Stimulated activated naive CD8-positive, alpha-beta T cell treated with anti-CD3 and anti-CD28 coated beads, Interleukin-15, Interleukin-2, amounts not matched to agents 100 U/mL and 50 U/mL, for 24 hours (primary cell): ENCODE measurements at places on chromosomes 6 and 20.

- DNase-seq, result no peak
Observed at GRCh38 chr20:40683221-40683893, 5.7 kb downstream of the MAFB start.

DNA sequence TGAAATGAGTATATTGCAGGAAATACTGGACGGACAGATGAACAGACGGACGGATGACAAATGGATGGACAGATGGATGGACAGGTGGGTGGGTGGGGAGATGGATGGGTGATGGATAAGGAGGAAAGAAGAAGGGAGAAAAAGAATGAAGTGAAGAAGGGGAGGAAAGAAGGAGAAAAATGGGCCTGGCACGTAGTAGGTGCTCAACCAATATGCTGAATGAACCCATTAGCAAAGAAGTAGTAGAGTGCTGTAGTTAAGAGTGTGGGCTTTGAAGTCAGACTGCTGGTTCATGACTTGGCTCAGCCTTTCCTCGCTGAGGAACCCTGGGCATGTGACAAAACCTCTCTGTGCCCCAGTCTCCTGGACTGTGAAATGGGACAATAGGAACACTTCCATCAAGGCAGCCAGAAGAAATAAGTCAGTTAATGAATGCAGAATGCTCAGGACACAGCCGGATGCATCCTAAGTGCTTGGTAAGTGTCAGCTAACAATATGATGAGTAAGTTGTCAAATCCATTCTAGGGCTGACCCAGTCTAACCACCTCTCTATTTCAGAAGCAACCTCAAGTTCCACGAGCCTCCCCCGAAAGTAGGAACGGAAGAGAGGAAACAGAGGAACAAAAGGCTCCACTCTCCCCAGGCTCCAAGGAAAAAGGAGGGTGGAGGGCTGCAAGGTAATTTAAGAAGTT lies 37.9 kb downstream of the PREX1 start:
- no peak for DNase-seq

- peak; percentile 51 for DNase-seq
Observed at GRCh38 chr20:32582659-32583580, 2.2 kb downstream of the NOL4L start.

DNA sequence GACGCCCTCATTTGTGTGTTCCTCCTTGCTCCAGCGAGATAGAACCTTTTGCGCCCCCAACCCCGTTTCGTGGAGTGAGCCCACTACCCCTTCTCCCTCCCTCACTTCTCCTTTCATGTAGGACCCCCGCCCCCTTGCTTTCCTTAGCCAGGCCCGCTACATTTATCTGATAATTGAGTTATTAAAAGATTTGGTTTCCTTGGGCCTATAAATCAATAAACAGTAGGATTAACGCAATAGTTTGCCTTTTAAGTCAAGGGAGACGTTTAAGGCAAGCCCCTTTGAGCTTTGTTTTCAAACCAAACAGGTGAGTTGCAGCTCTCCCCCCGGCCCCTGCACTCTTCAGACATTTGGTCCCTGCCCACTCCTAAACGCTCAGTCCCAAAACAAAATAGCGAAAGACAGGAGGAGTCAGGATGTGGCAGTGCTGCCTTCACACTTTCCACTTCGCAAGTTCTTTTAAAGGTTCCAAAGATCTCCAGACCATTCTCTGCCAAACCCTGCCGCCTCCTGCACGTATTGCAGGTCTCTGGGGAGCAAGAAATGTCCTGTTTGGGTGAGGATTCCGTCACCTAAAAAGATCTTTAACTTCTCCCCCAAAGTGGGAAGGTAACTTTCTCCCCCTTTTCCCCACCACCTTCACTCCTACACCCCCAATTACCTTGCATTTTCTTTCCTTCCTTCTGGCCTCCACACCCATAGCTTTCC lies 27.6 kb downstream of the TFAP2B start:
- no peak for DNase-seq

DNA sequence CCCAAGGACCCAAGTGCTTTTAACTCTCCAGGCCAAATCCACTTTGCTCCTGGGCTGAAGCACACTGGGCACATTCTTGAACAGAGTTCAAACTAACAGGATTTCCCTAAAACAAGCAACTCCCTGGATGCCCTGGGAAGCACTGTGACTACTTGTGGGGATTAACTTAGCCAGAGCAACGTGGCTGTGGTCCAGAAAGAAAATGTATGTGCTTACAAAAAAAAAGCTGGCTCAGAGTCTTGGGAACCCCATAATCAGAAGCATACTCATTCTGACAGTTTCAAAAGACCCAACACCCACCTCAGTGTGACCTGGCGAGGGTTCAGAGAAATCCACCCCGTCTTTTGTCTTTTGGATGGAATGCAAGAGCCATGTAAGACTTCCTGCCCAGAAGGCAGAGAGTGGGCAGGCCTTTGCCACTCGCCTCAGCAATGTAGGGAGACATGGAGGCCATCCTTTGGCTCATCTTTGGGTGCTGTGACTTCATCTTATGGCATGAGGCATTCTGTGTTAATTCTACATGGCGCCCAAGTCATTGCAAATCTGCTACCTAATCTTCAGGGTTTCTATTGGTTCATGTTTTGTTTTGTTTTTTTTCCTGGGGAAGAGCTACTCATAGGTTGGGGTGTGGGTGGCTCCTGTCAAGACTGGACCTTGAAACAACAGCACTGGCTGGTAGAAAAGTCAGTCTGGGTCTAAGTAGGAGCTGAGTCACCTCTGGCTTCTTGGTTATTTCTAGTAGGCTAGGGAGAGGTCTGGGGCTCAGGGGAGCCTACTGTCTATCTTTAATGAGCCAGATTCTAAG lies 248.6 kb upstream of the SUPT3H start:
- DNase-seq, result peak; percentile 32

- DNase-seq, result no peak
Observed at GRCh38 chr6:31967926-31968320, 4.0 kb downstream of the DXO start.

- DNase-seq, result peak; percentile 25
Observed at GRCh38 chr20:20237093-20237959, 130.6 kb upstream of the INSM1 start.

GRCh38 chr20:9478771-9479170 lies 35.6 kb upstream of the LAMP5 start:
- no peak for DNase-seq

- DNase-seq, result no peak
Observed at GRCh38 chr6:57324538-57324937, 7.1 kb downstream of the PRIM2 start.

GRCh38 chr6:168242940-168243225 lies 76.7 kb downstream of the DACT2 start:
- DNase-seq, result no peak

GRCh38 chr6:1335367-1336037 lies 23.6 kb downstream of the FOXQ1 start:
- DNase-seq, result no peak

DNA sequence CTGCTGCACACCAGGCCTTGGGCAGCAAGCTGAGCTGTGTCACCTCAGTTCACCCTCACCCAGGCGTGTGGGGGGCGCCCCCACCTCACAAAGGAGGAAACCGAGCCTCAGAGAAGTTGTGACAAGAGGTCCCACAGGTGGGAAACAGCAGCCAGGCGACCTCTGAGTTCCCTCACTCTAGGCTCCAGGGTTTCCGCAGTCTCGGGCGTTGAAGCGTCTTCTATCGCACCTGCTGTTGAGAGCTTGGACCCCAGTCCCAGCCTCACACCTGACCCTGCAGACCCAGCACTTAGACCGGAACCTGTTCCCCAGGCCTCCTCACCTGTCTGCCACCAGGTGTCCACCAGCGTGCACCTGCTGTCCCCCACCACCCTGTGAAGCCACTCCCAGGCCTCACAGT lies 22.3 kb upstream of the APMAP start:
- DNase-seq, result no peak

- DNase-seq, result no peak
Observed at GRCh38 chr6:168410035-168410434, 30.9 kb upstream of the SMOC2 start.

- no peak for DNase-seq
Observed at GRCh38 chr6:3946778-3947177, 97.6 kb downstream of the FAM50B start.

- no peak for DNase-seq
Observed at GRCh38 chr20:3354247-3354646, 53.2 kb downstream of the DNAAF9 start.

DNA sequence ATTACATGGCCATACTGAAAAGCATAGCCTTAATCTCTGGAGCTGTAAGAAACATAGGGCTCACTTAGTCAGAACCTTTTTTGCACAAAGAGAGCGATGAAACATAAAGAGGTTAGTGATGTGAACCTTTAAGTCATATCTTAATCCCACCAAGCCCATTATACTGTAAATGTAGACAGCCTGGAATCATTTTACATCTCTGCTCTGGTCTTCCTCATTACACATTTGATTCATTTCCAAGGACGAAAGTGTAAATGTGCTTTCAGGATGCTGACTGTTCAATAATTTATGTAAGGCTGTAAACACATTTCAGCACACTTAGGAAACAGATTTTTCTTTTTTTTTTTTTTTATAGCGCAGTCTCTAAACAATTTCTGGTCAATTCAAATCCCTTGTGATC lies 131.3 kb upstream of the B3GAT2 start:
- DNase-seq, result no peak

- no peak for DNase-seq
Observed at GRCh38 chr20:12414446-12415274, 497.0 kb downstream of the BTBD3 start.
